ENCODE measurements at places on chromosomes 5 and 9.

- no peak for DNase-seq
Observed at GRCh38 chr5:150356575-150357294, 762 bp upstream of the TCOF1 start.

- DNase-seq = no peak
Observed at GRCh38 chr5:180082633-180083420, 11.3 kb upstream of the RNF130 start.

DNA sequence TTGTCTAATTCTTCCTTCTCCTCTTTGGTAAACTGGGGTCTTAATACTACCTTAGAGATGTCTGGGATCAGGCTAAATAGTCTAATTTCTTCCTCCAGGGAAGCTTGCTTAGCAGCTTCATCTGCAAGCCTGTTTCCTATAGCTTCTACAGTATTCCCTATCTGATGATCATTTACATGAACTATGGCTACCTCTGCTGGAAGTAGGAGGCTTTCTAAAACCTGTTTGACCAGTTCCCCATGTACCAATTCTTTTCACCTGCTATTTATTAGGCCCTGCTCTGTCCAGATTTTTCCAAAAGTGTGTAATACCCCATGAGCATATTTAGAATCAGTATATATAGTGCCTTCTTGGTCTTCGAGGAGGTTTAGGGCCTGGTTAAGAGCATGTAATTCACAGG is 619.8 kb downstream of the HINT1 start:
- DNase-seq = no peak

DNA sequence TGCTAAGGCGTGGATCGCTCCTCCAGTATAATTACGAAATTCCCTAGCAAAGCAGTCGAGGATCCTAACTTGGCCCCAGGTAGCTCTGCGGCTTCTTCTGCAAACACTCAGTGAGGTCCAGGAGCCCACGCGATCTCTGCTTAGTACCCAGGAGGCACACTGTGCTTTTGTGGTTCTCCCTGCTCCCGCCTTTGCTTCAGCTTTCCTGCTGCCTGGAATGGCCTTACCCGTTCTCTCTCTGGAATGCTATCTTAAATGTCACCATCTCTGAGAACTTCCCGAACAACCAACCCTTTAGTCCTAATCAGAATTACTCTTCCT is 639 bp downstream of the INVS start:
- no peak for DNase-seq
